Activated T-cell treated with anti-CD3 and anti-CD28 coated beads, Interleukin-2, amount 50 U/mL, for 1 hour (primary cell): ENCODE measurements at places on chromosomes 12 and 14.

DNA sequence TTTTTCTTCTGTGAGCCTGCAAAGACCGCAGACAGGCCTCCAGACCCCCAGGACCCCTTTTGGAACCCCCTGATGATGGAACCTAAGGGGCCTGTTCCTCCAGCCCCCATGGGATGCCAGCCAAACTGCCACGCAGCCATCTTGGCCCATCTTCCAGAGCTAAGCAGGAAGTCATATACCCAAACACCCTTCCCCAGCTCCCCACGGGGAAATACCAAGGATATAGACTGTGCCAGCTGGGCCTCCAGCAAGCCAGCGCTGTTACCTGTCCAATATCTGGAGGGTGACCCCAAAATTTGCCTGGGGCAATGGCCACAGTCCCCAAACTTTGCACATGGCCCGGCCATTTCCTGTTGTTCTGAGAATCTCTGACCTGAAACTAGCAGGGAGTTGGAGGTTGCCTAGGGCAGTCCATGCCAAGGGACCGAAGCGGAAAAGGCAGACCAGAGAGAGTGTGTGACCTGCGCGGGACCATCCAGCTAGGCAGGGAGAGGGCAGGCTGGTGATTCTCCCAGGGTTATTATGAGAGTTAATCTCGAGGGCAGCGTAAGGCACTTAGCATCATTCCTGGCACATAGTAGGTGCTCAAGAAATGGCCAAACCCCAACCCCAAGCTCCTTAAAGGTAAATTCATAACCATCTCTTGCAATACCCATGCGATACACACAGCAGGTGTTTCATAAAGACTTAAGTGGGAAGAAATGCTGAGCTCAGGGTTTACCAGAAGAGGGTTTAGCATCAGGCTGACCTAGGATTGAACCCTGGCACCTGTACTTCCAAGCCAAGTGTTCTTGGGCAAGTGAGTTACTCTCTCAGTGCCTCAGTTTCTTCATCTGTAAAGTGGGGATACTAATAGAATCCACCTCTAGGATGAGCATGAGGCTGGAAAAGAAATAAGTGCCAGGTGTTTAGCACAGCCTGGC lies 2.6 kb upstream of the RASAL1 start:
- DNase-seq = no peak

GRCh38 chr14:77003960-77004710 lies 24.4 kb downstream of the IRF2BPL start:
- DNase-seq = no peak

DNA sequence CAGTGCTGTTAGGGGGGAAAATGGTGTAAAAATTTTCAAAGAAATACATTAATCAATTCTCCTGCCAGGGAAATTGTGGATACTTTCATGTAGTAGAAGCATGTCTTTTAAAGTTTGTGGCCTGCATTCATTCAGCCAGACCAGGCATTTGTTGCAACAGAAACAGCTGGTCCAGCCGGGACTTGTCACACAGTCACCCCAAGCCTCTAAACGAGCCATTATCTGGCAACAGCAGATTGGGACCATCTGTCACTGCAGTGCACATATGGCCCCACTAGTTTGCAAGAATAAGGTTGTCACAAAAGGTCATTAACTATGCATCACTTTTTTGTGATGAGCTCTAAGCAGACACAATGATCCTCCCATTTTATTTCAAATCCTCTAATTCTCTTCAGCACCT lies 193.9 kb downstream of the PHLDA1 start:
- no peak for DNase-seq

- DNase-seq = no peak
Observed at GRCh38 chr14:50794068-50794645, 36.8 kb downstream of the NIN start.

GRCh38 chr12:68939505-68939904 lies 6.5 kb upstream of the CPM start:
- no peak for DNase-seq

DNA sequence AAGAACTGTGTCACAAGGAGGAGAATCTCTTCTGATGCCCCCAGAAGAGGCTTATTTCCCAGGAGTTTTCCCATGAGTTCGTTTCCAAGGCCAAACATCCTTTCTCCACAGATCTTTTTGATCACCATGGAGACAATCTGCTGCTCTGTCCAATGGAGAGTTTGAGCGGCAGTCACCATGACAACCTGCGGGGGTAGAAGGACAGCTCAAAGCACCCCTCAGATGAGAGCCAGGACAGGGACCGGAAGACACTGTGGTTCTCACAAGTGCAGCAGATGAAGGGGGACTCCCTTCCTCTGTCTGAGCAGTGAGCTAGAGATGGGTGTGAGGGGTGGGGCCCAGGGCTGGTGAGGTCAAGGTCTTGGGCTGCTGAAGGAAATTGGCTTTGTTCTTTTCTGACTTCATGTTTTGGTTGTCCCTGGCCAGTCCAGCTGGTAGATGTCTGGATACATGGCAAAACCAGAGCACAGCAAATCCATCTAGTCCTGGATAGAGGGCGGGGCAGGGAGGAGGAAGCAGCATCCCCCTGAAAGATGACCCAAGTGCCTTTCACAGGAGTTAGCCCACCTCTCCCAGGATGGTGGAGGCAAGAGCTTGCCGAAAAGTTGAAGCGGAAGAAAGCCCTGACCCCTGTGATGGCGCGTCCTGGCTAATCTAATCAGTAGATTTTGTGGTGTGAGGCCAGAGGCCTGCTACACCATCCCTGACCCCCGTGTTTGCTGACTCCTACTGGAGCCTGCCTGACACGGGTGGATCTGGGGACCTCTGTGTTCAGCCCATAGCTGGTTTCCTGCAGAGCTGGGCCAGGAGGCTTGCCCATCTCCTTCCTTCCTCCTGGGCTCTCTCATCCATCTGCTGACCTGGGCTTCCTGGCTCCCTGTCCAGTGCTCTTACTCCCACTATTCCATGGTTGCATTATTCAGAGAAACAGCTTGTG lies 24.4 kb downstream of the DHRS2 start:
- no peak for DNase-seq

- DNase-seq = no peak
Observed at GRCh38 chr12:126762150-126762549, 1504.8 kb upstream of the TMEM132C start.

- DNase-seq = no peak
Observed at GRCh38 chr12:32987512-32987911, 90.9 kb upstream of the PKP2 start.
